ENCODE measurements at places on chromosomes 2 and 18. TPM values are rescaled to one million over a fixed set of nuclear protein-coding genes. Genes with fewer than 3 reads are reported as not detected.

Gene DNAH6
- total RNA-seq, result not detected

GRCh38 chr18:45370255-45371010 is 244.8 kb upstream of the SLC14A2 start:
- H3K36me3 ChIP-seq, result no peaks in the 10 kb centered on the region
- H3K27ac ChIP-seq, result no peak overlapping the region
- no peak for DNase-seq
- H3K4me1 ChIP-seq, result no peaks in the 10 kb centered on the region
- no peaks in the 10 kb centered on the region for H3K27me3 ChIP-seq

- H3K36me3 ChIP-seq, result no peaks in the 10 kb centered on the region
- no peak overlapping the region for H3K27ac ChIP-seq
- DNase-seq, result peak; percentile 34
Measured at GRCh38 chr2:130391872-130392670, 36.2 kb downstream of the PTPN18 start.

DNA sequence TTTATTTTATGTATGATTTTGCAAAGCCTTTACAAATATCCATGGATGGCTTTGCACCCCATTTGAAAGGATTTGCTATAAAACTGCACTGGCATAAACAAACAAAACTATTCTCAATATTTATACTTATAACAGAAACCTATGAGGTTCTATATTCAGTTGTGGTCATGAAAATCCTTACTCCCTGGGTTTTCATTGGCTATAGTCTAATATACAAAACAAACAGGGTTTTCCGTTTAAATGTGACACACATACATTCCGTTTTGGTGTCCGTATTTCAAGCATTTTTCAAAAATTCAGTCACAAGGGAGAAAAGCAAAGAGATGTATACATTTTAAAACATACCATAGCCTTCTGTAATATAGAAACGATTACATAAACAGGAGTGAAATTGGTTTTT is 100.0 kb downstream of the TCF4 start:
- no peak overlapping the region for H3K4me3 ChIP-seq
- no peaks in the 10 kb centered on the region for H3K27me3 ChIP-seq
- no peaks in the 10 kb centered on the region for H3K36me3 ChIP-seq
- H3K27ac ChIP-seq, result no peak overlapping the region

DNA sequence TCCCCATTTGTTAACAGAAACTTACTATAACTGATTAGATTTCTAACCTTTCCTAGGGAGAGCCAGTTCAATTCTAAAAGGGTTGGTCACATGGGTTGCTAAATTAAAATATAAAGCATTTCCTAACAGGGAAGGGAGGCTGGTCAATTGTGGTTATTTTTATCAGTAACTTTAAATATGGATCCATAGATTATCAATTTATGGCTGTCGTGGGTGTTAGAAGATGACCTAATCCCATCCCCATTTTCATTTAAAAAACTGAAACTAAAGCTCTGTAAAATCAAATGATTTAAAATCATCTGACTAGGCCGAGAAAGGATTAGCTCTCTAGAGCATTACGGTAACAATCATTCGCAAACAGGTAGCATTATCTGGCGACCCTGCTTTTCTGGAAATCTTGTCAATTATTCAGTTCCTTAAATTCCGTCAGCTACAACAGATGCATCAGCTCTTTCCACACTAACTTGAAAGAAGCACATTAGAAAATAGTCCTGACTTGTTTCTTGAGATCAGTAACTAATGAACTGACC is 953 bp upstream of the HNRNPA3 start:
- no peak for DNase-seq
- peak overlapping the region; percentile 72 for H3K4me3 ChIP-seq
- H3K4me1 ChIP-seq, result peaks cover 46% of the 10 kb centered on the region
- H3K27ac ChIP-seq, result peak overlapping the region; percentile 97
- H3K36me3 ChIP-seq, result peaks cover 14% of the 10 kb centered on the region
- no peaks in the 10 kb centered on the region for H3K27me3 ChIP-seq

GRCh38 chr2:217834057-217834620 is 168.7 kb downstream of the TNS1 start:
- H3K27me3 ChIP-seq, result no peaks in the 10 kb centered on the region
- H3K27ac ChIP-seq, result no peak overlapping the region
- H3K36me3 ChIP-seq, result peaks cover 37% of the 10 kb centered on the region
- H3K4me3 ChIP-seq, result no peak overlapping the region
- no peak for DNase-seq

- no peaks in the 10 kb centered on the region for H3K27me3 ChIP-seq
- no peaks in the 10 kb centered on the region for H3K36me3 ChIP-seq
- no peak overlapping the region for H3K4me3 ChIP-seq
- no peak for DNase-seq
- no peak overlapping the region for H3K27ac ChIP-seq
Measured at GRCh38 chr2:238582159-238582558, 155.4 kb downstream of the ASB1 start.

DNA sequence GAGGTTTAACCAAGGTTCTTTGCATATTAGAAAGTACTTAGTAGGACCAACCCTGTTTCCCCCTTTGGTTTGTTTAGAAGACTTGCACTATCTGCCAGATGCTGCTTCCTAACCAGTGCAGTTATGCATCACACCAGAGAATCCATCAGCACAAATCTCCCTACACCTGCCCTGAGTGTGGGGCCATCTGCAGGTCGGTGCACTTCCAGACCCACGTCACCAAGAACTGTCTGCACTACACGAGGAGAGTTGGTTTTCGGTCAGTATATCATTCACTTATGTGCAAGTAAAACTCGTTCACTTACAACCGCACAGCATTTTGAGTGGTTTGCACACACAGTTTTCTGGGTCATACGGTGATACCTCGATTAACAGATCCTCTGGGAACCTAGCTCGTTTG is 69.7 kb downstream of the ZNF532 start:
- no peak overlapping the region for H3K27ac ChIP-seq
- H3K4me3 ChIP-seq, result no peak overlapping the region
- no peaks in the 10 kb centered on the region for H3K4me1 ChIP-seq
- no peaks in the 10 kb centered on the region for H3K36me3 ChIP-seq

DNA sequence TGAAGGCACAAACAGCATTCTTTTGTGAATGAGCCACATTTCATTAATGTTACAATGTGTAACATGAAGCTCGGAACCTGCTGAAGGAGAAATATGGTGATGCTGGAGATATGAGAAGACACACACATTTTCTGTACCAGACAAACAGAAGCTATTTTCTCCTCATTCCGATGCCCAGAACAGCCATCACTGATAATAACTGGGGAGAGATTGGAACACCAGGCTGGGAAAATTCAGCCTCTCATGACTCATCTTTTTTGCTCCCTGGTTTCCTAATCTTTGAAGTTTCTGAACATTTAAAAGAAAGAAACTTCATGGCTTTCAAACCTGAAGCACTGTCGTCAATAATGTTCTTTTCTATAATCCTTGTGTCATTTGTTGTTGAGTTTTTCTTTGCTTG is 110.9 kb downstream of the LYPD6 start:
- H3K27me3 ChIP-seq, result no peaks in the 10 kb centered on the region
- H3K27ac ChIP-seq, result no peak overlapping the region
- H3K4me3 ChIP-seq, result no peak overlapping the region
- H3K4me1 ChIP-seq, result 0 out of 2 replicates have a peak, but pooled peaks cover 6% of the 10 kb centered on the region
- no peak for DNase-seq

DNA sequence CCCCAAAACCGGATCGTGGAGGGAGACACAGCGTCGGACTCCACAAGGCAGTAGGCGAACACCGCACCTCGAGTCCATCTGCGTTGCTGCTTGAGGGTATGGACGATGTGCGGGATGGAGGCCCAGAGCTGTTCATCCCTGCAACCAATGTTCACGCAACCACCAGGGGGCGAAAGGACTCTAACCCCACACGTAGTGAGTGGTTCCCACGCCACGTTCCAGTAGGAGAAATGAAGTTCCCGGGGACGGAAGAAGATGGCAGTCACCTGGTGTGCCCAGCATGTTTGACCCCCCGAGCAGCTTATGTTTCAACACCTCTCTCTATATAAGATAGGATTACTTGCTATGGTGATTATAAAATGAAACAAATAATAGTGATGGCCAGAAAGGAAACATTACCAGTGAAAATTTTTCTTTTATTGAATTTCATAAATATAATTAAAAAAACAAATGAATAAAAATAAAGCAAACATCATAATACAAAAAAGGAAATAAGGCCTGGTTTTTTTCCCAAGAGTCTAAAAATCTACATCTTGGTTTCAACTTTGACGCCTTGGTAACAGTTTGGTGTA is 184.3 kb downstream of the SH3BP4 start:
- H3K36me3 ChIP-seq, result no peaks in the 10 kb centered on the region
- no peak overlapping the region for H3K27ac ChIP-seq
- H3K4me1 ChIP-seq, result no peaks in the 10 kb centered on the region
- no peak overlapping the region for H3K4me3 ChIP-seq
- H3K27me3 ChIP-seq, result peaks cover 40% of the 10 kb centered on the region

- peak; percentile 40 for DNase-seq
- no peaks in the 10 kb centered on the region for H3K36me3 ChIP-seq
- peak overlapping the region; percentile 84 for H3K4me3 ChIP-seq
- no peaks in the 10 kb centered on the region for H3K27me3 ChIP-seq
- H3K27ac ChIP-seq, result peak overlapping the region; percentile 97
Measured at GRCh38 chr2:158457092-158457825, 507 bp downstream of the PKP4 start.

DNA sequence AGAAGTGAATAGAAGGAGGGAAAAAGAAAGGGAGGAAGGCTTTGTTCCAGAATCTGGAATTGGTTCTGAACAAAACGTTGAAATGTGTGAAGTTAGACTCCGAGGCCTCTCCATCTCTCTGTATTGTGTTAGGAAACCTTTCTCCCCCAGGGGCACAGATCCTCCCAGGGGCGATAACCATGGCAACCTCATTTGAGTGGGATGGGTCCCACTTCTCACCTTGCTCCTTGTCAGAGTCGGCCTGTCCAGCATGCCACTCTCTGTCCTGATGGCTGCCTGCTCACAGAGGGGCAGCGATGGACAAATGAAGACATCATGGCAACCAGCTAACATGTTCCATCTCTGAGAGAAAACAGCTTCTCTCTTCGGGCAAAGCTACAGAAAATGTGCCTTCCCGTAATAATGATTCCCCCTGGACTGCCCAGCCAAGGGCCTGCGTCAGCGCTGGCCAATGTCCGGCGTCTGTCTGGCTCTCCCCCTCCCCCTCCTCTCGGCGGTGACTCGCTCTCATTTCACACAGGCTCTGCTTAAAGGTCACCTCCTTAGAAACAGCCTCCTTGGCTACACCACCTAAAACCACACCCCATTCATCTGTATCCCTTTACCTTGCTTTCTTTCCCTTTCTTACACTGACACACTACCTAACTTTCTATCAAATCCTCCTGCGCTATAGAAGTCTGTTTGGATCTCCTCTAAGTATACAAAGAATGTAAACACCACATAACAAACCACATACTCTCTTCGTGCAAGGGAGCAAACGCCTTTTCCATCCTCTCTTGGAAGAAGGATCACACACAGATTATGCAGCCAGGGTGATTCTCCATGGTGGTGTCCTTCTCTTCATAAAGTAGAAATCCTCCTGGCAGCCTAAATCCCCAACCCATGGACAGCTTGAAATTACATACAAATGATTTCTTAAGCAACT is 32.1 kb upstream of the TTC39C start:
- H3K27ac ChIP-seq, result no peak overlapping the region
- peaks cover 20% of the 10 kb centered on the region for H3K4me1 ChIP-seq
- peak overlapping the region; percentile 25 for H3K4me3 ChIP-seq
- DNase-seq, result no peak
- no peaks in the 10 kb centered on the region for H3K36me3 ChIP-seq

DNA sequence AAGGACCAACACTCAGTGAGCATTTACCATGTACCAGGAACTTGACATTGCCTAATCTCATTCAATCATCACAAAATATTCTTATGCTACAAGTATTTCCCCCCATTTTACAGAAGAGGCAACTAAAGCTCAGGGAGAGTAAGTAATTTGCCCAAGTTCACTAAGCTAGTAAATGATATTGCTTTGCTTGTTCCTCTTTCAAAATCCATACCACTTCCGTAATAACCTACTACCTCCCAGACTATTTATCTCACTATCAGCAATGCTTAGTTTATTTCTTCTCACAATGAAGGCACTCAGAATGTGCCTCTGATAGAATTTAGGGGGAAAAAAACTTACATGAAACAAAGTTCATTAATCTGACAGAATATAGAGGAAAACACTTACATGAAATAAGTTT is 1070.9 kb upstream of the FANCL start:
- DNase-seq, result no peak
- H3K4me1 ChIP-seq, result no peaks in the 10 kb centered on the region
- H3K36me3 ChIP-seq, result no peaks in the 10 kb centered on the region
- no peak overlapping the region for H3K4me3 ChIP-seq
- H3K27ac ChIP-seq, result no peak overlapping the region
- no peaks in the 10 kb centered on the region for H3K27me3 ChIP-seq

- no peak overlapping the region for H3K27ac ChIP-seq
- H3K4me3 ChIP-seq, result no peak overlapping the region
- no peak for DNase-seq
Measured at GRCh38 chr2:109450574-109451273, 163.0 kb downstream of the SEPTIN10 start.

Gene LYPD6
- total RNA-seq, result 0.06 TPM

Gene TXNDC2
- not detected for total RNA-seq

Gene SP110
- 10.4 TPM for total RNA-seq
